ENCODE measurements at places on chromosomes 5 and 9. TPM values are rescaled to one million over a fixed set of nuclear protein-coding genes. Genes with fewer than 3 reads are reported as not detected.

DNA sequence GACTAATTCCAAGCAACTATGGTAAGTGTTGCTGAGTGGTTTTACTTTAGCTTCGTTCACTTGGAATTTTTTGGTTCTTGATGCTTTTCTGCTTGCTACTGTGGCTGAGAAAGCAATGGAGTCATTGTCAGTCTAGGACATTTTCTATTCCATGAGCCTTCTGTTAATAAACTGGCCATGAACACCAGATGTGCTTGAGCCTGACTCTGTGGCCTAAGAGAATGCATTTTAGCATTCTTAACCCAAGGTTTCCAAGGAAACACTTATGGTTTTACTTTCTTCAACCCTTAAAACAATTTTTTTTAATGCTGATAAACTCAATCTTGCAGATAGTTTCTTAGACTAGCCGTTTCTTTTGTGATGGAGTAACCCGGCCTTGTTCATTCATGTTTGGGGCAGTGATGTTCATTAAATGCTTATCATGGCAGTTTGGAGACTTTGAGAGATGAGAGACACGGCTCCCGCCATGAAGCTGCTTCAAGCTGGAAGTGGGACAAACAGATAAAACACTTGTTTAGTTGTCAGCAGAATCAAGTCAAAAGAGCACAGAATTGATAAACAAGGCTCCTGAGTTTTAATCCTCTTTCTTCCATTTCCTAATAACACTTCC lies 42.4 kb downstream of the OSTF1 start:
- DNase-seq = no peak

DNA sequence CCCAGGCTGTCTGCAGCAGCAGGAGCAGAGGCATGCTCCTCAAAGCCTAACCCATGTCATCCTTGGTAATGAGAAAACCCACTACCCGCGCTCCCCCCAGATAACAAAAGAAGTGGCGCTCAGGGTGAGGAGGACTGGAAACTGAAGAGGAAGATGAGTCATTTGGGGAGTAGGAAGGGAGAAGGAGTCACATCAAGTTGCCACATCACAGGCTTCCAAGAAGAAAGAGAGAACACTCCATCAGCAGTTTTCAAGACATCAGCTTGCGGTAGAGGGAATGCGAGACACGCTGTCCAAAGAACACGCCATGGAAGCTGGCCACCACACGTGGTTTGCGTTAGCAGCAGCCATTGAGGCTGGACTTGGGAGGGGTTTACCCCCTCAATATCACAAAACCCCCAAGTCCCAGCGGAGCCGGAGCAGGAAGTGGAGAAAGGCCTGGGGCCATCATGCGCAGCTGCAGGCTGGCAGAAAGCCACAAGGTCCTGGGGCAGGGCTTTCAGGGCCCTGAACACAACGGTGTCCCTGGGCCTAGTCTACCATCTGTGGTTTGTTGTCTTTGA lies 41.5 kb downstream of the SH3PXD2B start:
- DNase-seq = no peak

The UBAC1 gene
- total RNA-seq = 51.9 TPM

DNA sequence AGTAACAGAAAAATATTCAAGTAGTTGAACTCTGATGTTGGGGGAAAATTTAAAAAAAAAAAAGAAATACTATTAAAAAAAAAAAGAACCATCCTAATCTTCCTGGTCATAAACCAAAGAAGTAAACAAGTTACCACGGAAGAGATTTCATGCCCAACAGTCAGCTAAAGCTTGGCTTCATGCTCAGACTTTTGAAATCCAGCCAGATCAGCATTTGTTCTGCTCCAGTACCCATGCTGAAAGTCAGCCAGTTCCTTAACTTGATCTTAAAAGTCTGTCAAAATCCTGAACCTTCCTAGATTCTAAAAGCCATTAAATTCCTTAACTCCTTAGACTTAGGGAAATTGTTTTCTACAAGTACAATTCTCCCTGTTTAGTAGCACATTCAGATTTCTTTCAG lies 908.7 kb upstream of the CDH9 start:
- DNase-seq = no peak

The CD72 gene
- 1.4 TPM for total RNA-seq

- no peak for DNase-seq
These were observed 2.1 kb downstream of the CCDC192 start for GRCh38 chr5:127705120-127705892.

Measured in neural crest cell (in vitro differentiated cells).